AG20443 (cell line): ENCODE measurements at places on chromosomes 3 and 15.

GRCh38 chr15:26623071-26623470 lies 149.8 kb downstream of the GABRB3 start:
- no peak for DNase-seq

GRCh38 chr3:17672506-17672905 lies 69.9 kb downstream of the TBC1D5 start:
- peak; percentile 37 for DNase-seq

DNA sequence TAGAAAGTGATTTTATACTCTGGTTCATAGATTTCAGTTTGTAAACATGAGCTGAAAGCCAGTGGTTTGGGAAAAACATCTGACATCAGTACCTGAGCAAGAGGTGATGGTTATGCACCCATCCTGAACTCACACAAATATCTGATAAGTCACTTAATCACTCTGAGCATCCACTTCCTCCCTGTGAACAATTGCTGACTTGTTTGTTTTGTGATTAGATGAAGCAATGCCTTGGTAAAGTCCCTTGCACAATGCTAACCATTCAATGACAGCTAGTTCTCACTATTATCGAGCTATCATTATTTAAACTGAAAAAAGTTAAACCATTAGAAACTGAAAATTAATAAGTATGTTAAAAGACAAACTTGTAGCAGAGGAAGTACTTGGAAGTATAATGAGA lies 303.0 kb downstream of the PLOD2 start:
- DNase-seq, result no peak

- peak; percentile 41 for DNase-seq
These were observed 71.3 kb upstream of the MBNL1 start for GRCh38 chr3:152197451-152197850.

DNA sequence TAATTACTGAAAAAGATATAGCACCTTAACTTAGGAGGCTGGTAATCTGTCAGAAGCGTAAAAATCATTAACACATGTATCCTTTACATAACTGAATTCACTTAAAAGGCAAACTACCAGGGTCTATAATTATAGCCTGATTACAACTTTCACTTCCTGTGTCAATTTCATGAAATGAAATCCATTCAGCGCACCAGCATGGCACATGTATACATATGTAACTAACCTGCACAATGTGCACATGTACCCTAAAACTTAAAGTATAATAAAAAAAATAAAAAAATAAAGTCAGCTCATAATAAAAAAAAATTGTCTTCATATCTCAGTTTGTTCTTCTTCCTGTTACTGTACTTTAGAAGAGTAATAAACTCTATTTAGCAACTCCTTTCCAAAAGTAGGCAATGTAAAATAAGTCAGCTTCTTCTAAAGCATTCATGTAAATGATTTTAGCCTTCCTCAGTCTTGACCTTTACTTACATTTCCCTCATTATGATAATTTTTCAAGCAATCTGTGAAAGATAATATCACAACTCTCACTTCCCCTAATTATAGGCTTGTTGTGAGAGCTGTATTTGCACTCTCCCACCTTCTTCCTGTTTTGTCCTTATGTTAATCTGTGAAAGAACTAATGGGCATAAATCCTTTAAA lies 50.1 kb downstream of the KBTBD8 start:
- DNase-seq, result no peak

DNA sequence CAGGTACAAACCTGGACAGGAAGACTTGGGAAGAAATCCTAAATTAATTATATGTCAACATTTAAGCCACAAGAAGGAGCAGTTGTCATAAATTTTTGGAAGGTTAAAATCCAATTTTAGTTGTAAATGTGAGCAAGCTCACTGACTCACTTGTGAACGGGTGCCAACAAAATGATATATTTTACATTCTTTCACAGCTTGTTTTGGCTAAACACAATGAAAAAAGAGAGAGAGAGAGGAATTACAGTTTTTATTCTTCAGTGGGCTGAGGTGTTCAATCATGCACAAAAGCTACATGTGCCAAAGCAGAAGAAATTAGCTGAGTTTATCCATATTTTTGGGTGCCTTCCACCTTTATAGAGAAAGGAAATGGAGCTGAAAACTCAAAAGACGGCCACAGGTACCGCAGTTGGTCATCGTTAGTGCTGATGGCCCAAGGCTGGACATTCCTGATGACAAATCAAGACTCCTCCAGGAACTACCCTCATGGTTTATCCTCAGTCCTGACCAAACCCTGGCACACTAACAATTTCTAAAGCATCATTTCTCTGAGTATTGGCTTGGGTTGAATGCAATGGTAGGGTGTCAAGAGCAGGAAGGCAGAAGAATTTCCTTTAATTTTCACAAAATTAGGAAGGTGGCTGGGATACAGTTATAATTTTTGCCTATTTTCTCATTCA lies 37.6 kb upstream of the WNT5A start:
- DNase-seq, result peak; percentile 61

- no peak for DNase-seq
These were observed 109.4 kb downstream of the ATP8B4 start for GRCh38 chr15:50009634-50010033.

DNA sequence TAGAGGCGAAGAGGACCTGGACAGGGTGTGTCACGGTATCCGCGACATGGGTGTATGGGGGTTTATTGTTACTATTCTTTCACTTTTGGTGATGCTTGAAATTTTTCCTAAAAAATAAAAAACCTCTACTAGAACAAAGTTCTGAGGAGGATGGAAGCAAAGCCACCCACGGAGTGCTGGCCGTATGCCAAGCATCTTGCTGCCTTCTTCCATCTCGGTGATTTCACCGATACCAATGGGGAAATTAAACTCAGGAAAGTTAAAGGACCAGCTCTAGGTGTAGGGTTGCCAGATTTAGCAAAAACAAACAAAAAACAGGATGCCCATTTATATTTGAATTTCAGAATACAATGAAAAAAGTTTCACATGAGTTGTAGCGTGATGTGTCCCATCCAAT lies 33.9 kb downstream of the SMAD6 start:
- no peak for DNase-seq

GRCh38 chr15:52735231-52736089 lies 54.7 kb downstream of the ONECUT1 start:
- peak; percentile 77 for DNase-seq

DNA sequence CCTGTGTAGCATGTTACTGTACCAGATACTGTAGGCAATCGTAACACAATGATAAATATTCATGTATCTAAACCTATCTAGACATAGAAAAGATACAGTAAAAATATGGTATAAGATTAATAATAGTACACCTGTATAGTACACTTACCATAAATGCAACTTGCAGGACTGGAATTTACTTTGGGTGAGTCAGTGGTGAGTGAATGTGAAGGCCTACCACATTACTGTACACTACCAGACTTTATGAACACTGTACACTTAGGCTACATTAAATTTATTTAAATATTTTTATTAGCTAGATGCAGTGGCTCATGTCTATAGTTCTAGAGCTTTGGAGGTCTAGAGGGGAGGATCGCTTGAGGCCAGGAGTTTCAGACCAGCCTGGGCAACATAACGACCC lies 186.6 kb upstream of the ROPN1 start:
- no peak for DNase-seq

GRCh38 chr3:42159706-42160472 lies 68.7 kb downstream of the TRAK1 start:
- DNase-seq, result peak; percentile 61

- no peak for DNase-seq
These were observed 22.8 kb downstream of the OXSM start for GRCh38 chr3:25812644-25813043.

- no peak for DNase-seq
These were observed 4.1 kb upstream of the TGM5 start for GRCh38 chr15:43270676-43271306.

DNA sequence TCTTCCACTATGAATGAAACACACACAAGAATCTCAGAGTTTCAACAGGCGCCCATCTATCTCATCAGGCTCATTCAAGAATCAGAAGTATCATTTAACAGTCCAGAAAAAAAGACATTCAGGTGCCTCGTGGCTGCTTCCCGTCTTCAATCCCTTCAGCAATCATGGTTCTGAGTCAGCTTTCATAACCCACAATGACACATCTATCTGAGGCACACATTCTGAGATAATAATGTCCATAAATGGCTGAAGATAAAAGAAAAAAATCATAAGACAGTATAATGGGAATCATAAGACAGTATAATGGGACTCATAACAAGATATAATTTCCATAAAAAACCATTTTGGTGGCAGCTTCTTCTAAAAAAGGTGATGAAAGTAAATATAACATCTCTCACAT lies 52.4 kb downstream of the TNIK start:
- peak; percentile 71 for DNase-seq

DNA sequence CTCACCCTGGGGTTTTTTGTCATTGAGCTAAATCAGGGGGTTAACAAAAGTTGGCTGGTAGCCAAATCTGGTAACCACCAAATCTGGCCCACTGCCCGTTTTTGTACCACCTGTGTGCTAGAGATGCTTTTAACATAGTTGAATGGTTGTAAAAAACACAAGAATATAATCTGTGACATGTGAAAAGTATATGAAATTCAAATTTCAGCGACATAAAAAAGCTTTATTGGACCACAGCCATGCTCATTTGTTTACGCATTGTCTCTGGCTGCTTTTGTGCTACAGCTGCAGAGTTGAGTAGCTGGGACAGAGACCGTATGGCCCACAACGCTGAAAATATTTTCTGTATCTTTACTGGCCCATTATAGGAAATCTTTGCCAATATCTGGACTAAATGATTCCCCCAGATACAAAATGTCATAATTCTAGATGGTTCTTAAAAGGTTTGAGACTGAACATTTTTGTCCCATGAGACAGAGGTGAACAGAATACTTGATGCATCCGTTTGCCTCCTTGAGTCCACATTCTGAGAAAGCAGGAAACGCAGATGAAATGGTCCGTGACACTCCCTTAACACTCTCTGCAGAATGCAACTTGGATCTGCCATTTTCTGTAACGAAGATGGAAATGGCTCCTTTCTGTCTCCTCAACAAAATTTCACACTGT lies 120.9 kb upstream of the PDZRN3 start:
- no peak for DNase-seq

DNA sequence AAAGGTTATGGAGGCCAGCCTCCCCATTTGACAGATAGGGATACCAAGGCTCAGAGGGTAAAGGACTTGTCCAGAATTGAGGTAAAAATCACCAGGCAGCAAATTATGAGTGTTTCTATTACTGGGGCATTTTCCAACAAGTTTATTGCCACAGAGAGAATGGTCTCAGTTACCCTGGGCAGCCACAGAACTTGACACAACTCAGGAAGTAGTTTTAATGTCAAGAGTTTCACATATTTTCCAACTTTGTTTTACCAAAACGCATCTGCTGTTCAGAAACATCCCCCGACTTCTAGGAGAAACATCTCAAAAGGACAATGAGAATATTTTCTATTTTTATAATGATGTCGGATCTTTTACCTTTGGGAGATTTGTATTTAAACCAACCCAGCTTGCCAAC lies 107.5 kb upstream of the MRPS22 start:
- no peak for DNase-seq

DNA sequence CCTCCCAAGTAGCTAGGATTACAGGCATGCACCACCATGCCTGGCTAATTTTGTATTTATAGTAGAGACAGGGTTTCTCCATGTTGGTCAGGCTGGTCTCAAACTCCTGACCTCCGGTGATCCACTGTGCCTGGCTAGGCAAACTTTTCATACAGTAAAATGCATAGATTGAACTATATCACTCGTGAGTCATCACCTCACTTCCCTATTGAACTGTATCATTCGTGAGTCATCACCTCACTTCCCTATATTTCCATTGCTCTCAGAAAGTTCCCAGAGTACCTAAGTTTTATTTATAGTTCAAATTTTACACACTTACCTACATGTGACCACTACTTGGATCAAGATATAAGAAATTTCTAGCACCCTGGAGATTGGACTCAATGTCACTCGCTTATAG lies 73.6 kb upstream of the ACAD9 start:
- no peak for DNase-seq

DNA sequence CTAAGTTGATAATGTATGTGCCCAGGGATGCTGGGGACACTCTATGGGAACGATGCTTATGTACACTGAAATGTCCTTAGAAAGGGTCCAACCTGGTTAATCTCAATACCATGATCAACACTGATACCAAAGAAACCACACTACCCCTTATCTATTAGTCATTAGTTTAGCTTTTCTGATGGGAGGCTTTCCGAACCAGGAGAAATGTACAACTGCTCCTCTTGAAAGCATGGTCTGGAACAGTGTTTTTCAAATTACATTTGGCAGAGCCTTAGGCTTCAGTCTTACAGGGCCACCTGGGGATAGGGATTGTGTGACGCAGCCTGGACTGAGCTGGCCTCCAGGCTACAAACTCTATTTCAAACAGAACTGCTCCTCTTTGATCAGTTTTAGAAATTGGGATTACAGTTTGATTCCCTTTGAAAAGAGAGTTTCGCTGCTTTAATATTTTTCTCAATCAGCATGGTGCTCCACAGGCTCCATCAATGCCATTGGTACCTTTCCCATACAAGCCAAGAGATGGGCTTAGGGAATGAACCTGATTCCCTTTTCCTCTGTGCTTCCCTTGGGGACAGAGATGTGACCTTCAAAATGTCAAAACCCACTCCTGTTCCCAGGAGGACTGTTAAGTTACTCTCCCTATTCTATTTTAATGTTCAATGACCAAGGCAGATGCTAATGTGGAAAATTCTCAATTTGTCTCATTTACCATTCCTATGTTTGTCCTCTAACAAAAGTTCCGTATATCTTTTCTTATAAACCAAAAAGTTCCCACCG lies 296.0 kb upstream of the ADAMTS9 start:
- DNase-seq, result no peak

DNA sequence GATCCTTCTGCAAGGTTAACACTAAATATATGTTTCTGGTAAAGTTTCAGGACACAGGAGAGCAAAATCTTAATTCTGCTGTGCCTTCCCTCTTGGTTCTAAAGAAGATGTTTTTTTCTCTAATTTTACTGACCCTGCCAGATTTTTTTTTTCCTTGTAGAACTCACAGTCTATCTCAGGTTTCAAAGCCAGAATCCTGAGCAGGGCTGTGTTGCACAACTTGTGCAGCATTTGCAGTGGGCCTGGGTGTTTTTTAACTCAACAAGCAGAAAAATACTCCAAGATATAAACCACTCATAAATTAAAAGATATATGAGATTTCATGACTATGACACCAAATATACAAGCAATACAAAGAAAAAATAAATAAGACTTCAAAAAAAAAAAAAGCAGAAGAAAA lies 40.2 kb upstream of the ARF4 start:
- no peak for DNase-seq

DNA sequence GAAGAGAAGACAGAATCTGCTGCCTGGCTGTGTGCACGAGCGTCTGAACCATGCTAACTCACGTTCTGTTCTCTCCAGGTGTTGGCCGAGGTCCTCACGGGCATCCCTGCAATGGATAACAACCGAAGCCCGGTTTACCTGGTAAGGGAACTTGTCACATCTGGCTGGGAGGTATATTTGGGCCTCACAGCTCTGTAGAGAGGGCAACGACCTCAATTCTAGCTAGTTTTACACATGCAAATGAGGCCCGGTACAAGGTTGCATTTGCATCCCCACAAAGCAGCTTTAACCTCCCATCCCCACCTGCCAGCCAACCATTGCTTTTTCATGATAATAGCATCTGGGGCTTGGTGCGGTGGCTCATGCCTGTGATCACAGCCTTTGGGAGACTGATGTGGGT lies 22.0 kb upstream of the TATDN2 start:
- DNase-seq, result no peak
